ENCODE measurements at places on chromosomes 7 and 10.

DNA sequence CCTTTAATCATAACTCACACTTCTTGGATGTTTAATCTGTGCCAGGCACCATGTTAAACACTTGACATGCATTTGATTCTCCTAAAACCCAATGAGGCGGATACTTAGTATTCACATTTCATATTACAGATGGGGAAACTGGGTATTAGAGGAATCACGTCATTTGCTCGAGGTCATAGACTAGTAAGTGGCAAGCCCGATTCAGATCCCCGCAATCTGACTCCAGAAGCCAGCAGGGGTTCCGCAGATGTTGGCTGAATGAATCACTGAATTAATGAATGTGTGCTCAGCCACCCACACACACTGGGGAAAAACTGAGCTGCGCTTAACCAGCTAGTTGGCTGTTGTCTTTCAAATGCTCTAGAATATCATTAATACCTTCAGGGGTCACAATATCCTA is 22.5 kb upstream of the ENO4 start:
- no peak for DNase-seq

- DNase-seq: no peak
Observed at GRCh38 chr7:33356336-33356735, 227.0 kb downstream of the BBS9 start.

DNA sequence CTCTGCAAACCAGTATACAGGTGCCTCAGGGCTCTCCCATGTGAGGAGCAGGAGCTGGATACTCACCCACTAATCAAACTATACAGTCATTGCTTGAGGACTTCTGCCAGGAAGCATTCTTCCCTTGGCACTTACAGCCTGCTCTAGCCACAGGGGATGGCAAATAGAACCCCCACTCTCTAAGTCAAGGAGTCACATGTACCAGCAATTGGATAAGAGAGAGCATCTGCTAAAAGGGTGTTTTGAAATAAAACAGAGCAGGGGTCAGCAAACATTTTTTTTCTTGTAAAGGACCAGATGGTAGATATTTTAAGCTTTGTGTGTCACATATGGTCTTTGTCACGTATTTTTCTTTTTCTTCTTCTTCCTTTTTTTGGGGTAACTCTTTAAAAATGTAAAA is 865.2 kb upstream of the GHITM start:
- DNase-seq: no peak

DNA sequence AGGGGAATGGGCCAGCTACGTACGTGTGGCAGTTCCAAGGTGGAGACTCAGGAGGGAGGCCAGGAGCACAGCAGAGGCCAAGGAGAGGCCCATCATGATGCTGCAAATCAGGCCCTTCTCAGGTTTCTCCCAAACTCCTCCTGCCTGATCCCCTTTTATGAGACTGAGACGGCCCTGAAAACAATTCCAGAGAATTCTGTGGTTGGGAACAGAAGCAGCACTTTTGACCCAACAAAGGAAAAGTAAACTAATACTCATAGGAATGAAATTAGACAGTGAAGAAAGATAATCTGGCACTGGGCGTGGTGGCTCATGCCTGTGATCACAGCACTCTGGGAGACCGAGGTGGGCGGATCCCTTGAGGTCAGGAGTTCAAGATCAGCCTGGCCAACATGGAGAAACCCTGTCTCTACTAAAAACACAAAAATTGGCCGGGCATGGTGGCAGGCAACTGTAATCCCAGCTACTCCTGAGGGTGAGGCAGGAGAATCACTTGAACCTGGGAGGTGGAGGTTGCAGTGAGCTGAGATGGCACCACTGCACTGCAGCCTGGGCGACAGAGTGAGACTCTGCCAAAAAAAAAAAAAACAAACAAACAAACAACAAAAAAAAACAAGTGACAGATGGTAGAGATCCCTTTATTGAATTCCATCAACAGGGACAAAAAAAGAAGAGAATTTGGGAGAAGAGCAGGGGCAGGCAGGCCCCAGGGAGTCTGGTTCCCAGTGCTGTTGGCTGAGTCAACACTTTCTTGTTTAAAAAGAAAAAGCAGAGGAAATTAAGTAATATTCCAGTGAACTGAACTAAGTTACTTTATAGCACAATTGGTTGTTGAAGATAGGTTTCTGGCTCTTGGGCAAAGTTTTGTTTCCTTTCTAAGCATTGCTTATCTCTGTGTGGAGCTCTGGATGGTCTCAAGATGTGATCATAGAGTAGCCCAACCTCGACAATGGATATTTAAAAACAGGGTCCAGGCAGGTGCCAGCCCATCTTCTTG is at the start of gene CCL26:
TSS of gene CCL26 (minus strand) at position 131 of the 997 bp plus-strand sequence. CDS start at position 96, 35 bp downstream.
- no peak for DNase-seq

GRCh38 chr10:2899246-2899951 is 167.9 kb upstream of the PFKP start:
- no peak for DNase-seq

GRCh38 chr10:62341419-62341818 is 32.8 kb upstream of the ZNF365 start:
- DNase-seq: no peak

GRCh38 chr10:49200854-49201253 is 12.7 kb upstream of the TMEM273 start:
- no peak for DNase-seq

GRCh38 chr10:4151466-4151865 is 366.5 kb upstream of the KLF6 start:
- no peak for DNase-seq

DNA sequence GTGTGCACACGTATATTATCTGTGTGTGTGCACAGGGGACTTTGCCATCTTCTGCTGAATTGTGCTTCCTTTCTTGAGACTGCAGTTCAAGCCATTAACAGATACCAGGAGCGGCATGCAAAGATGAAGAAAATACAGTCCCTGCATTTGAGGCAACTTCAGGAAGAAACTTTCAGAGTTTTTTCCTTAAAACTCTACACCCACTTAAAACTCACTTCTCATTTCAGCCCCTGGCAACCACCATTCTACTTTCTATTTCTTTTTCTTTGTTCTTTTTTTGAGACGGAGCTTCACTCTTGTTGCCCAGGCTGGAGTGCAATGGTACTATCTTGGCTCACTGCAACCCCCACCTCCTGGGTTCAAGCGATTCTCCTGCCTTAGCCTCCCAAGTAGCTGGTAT is 448.9 kb upstream of the ZMIZ1 start:
- no peak for DNase-seq

DNA sequence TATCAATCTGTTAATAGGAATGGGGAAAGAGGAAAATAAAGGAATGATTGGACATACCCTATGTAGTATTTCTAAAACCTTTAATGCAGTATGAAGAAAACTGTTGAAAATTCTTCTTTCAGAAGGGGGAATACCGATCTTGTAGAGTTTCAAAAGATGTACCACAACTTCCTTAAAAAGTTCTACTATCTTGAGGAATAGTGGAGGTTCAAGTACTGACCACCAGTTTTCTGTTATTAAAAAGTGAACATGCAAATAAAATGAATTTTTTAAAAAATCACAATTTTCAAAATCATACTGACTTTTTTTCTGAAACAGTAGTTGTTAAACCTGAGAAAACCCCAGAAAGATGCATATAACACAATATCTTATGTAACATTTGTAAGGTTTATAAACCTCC is 86.5 kb downstream of the HERC4 start:
- no peak for DNase-seq

GRCh38 chr10:74854610-74855009 is 28.2 kb downstream of the KAT6B start:
- no peak for DNase-seq

DNA sequence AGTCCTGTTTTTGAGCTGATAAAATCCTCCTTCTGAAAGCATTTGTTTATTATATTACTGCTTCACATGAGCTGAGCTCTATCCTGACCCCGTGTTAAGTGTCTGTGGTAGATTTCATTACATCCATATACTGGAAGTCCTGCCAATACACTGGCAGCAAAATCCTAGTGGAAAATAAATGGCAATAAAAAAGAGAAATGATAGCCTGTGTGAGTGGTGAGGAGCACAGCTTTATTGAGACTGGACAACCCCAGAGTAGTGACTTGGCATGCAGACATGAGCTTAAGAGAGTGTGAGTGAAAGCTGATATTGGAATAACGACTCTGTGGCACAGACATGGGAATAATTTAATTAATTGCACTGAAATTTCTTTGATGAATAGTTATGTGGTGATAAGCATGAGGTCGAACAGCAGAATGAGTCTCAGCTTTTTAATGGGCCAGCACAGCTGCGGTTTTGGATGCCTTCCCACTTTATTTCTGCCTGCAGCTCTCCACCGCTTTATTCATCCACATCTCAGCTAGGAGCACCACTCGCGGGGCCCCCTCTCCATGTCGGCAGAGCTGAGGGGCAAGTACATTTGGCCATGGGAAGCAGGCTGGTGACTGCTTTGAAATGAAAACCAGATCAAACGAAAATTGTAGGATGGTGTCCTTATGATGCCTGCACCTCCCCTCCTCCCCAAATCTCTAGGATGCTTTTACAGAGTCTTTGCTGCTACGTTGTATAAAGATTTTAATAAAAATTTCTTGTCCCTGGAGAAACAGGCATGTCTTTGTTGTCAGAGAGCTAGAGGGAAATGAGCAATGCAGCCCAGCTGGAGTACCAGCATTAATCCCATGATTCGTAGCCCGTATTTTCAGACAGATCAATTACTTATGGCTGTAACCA is 494.3 kb downstream of the AUTS2 start:
- DNase-seq: no peak

DNA sequence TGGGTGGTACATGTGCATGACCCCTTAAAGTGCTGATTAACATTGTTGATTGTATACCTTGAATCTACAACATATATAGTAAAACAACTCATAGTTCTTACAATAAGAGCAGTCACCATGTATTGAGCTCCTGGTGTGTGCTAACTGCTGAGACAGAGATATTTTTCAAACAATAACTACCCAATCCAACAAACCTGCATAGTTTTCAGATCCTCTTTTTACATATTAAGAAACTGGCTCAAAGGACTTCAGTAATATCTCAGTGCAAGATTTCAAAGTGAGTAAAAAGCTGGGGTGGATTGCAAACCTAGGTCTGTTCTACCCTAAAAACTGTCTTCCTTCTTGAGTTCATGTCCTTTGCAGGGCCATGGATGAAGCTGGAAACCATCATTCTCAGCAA is 272.2 kb downstream of the SNX13 start:
- DNase-seq: no peak

GRCh38 chr7:13024121-13024674 is 336.8 kb downstream of the ARL4A start:
- no peak for DNase-seq

DNA sequence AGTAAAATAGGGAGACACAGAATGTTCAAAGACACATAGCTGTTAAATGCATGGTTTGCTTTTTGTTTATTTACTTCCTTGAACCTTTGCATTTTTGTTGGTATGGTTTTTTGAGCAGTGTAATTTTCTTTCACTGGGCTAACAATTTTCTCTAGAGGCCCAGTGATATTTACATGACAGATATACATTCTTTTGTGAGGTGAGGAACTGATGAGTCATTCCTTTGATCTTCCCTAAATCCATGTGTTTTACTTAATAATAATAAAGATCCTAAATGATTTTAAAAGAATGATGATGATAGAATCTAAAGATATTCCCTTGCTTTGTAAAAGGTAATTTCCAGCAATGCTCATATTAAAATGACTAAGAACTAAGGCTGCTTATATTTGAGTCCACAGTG is 188.5 kb upstream of the ANK3 start:
- no peak for DNase-seq

Measured in stimulated activated CD4-positive, alpha-beta T cell treated with anti-CD3 and anti-CD28 coated beads, Interleukin-15, amount 100 ng/mL, for 1 hour (primary cell).